ENCODE measurements at places on chromosomes 3 and 15.

- no peak for DNase-seq
Measured at GRCh38 chr3:53780806-53781205, 65.4 kb downstream of the CHDH start.

GRCh38 chr15:64548235-64548634 lies 87.9 kb downstream of the ZNF609 start:
- DNase-seq, result no peak

- no peak for DNase-seq
Measured at GRCh38 chr3:122688996-122689395, 8.4 kb downstream of the PARP14 start.

DNA sequence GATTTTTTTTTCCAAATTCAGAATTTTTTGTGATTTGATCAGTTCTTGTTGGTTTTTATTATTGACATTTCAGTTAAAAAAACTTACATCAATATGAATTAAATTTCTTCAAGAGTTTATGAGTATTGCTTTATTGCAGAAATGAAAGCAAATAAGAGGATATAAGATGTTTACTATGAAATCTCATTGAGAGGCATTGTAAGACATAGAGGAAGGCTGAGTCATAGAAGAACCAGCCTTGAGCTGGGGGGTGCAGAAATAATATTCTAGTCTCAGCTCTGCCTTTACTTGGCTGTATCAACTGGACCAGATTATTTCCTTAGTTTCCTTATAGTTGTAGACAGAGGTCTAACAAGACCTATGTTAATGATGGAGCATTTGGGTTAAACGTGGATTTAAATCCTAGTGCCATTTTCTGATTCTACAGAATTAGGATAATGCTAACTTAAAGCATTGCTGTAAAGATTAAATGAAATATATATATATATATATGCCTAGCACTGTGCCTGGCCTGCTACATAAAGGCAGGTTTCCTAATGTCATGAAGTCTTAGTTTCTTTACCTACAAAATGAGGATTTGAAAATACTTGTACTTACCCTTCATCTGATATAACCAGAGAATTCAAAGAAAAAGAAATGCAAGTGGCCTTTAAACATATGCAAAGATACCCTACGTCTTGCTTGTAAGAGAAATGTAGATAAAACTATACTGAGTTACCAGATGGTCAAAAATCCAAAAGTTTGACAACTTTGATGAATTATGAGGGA lies 7.3 kb downstream of the FAM98B start:
- no peak for DNase-seq

DNA sequence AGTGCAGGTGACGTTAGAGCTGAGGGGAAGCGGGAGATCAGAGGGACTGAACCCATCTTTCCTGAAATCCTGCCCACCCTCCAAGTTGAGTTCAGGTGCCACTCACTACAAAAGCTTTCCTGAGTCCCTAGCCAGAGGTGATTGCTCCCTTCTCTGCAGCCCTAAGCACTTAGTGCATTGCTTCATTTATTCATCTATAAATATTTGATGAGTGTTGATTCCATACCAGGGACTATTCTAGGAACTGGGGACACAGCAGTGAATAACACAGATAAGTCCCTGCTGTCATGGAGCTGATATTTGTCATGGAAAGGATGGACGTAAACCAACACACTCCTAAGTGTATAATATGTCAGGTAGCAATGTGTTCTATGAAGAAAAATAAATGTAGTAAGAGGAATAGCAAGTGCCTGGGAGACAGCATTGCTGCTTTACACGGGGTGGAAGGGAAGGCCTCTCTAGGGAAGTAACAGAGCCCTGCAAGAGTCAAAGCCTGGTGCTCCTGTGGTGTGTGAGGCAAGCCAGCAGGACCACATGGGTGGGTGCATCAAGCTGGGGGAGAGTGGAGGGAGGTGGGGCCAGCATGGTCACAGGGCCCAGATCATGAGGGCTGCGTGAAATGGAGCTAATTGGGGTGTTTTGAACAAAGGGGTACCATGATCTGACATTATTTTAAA lies 18.6 kb downstream of the ALPK3 start:
- no peak for DNase-seq

DNA sequence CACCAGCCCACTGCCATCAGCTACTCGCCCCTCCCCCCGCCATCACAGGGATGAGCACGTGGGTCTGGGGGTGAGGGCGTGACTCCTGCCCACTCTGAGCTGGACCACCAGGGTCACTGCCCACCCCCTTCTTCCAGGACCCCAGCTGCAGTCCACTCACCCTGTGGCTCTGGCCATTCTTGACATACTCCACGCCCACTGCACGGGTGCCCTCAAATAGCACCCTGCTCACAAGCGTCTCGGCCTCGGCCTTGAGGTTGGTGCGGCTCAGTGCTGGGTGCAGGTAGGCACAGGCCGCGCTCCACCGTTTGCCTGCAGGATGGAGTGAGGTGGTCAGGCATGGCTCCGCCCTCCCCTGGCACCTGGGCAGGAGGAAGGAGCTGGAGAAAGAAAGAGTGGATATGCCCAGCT lies 23.9 kb downstream of the CHDH start:
- no peak for DNase-seq

- DNase-seq, result no peak
Measured at GRCh38 chr15:63052961-63053698, 10.6 kb downstream of the TPM1 start.

GRCh38 chr15:77633913-77634265 lies 1.2 kb upstream of the LINGO1 start:
- no peak for DNase-seq

GRCh38 chr3:106813742-106814141 lies 563.5 kb upstream of the CCDC54 start:
- no peak for DNase-seq

DNA sequence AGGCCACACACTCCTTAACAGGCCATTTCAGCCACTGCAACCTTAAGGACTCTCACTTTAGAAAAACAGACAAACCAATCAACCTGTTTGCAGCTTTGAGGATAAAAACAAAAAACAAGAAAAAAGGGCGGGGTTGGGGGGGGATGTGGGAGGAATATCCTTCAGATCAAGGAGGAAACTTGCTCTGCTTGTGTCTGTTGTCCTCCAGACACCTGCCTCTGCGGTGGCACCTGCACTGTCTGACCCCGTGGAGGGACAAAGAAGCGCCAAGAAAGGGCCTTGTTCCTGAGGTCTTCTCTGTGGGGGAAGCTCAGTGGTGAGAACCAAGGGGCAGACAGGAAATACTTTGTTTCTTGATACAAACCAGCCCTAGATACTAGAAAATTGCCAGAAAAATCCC lies 70.5 kb downstream of the POLR2M start:
- no peak for DNase-seq

GRCh38 chr3:52880474-52880873 lies 16.9 kb downstream of the STIMATE start:
- no peak for DNase-seq

DNA sequence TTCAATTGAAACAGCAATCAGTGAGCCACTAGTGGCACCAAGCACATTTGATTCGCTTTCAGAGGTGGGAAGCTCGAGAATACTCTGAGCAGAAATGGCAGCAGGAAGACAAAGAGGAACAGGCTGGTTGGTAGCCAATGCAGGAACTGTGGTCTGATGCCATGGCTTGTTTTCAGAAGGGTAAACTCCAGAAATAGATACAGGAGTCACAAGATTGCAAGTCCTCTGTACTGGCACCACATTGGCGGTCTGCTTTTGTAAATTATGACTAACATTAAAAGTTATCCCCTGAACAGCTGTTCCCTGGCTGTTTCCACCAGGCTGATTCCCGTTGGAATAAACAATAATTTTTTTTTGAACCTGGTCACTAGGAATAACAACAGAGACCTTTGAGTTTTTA lies 35.5 kb downstream of the USF3 start:
- DNase-seq, result no peak

GRCh38 chr3:111324645-111325044 lies 217.4 kb upstream of the CD96 start:
- DNase-seq, result no peak

- no peak for DNase-seq
Measured at GRCh38 chr3:100090669-100091005, 23.7 kb downstream of the FILIP1L start.

DNA sequence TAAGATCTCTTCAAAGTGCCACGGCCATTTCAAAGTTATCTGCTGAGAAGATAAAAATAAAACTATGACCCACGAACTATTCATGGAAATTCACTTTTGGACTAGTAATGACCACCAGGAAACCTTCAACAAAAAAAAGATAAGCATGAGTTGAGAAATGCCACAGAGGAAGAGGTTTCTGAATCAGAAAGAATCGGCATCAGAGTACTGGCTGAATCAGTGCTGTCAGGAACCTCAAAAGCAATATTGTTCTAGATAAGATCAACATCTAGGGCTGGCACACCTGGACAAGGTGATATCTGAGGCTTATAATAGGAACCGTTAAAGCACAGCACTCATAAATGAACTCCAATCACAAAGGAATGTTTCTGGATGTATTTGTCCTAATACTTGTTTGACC lies 72.7 kb downstream of the PEAK1 start:
- no peak for DNase-seq

DNA sequence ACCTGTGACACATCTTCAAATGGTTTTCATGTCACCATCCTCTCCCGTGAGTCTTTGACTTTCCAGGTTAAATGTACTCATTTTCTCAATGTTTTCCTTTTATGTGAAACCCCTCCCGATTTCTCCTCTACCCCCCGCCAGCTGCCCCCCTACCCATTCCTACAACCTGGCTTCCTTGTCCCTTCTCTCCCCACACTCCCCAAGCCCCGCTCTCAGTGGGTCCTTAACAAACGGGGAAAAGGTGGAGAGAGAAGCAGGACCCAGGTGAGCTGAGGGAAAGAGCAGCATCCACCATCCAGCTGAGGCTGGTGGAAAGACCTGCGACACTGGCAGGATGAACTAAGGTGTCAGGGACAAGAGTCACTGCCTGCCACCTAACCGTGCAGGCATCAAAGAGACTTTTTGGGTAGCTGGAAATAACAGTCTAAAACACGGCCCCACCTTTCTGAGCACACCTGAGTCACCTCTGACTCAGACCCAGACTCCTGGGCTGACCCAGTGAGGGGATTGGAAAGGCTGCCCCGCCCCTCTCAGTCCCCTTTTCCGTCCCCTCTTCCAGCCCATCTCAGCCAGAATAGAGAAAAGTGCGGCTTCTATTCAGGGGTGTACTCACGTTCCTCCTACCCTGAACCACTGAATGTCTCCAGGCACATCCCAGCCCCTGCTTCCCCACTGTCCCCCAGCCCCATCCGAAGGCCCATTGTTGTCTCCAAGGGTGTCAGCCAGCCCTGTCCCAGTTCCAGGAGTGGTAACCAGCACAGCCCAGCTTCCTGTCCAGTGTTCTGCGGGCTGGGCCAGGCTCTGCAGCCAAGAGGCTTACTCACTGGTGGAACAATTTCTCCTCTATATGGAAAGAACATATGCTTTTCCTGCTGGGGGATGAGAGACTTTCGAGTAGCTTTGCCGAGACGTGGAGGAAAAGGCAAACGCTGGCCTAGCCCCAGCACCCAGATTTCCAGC lies 20.4 kb downstream of the ISG20 start:
- DNase-seq, result no peak

DNA sequence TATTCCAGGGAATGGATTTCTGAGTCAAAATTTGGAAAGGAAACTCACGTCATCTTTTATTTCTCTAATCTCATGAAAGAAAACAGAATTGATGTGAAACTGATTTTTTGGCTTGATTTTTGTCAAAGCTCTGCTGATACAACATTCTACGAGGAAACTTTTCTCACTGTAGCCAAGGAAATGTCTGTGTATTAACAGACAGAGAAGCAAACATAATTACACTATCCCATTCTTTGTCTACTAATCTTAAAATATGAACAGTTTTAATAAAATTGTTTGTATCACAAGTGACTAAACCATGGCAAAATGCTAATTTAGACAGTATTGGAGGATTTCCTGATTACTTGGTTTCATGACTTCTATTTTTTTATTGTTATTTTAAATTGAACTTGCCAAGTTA lies 1437.0 kb downstream of the OTOL1 start:
- DNase-seq, result no peak

- DNase-seq, result no peak
Measured at GRCh38 chr3:52715714-52716305, 9.9 kb downstream of the SPCS1 start.

GRCh38 chr3:45987368-45988291 lies 8.0 kb downstream of the FYCO1 start:
- no peak for DNase-seq

DNA sequence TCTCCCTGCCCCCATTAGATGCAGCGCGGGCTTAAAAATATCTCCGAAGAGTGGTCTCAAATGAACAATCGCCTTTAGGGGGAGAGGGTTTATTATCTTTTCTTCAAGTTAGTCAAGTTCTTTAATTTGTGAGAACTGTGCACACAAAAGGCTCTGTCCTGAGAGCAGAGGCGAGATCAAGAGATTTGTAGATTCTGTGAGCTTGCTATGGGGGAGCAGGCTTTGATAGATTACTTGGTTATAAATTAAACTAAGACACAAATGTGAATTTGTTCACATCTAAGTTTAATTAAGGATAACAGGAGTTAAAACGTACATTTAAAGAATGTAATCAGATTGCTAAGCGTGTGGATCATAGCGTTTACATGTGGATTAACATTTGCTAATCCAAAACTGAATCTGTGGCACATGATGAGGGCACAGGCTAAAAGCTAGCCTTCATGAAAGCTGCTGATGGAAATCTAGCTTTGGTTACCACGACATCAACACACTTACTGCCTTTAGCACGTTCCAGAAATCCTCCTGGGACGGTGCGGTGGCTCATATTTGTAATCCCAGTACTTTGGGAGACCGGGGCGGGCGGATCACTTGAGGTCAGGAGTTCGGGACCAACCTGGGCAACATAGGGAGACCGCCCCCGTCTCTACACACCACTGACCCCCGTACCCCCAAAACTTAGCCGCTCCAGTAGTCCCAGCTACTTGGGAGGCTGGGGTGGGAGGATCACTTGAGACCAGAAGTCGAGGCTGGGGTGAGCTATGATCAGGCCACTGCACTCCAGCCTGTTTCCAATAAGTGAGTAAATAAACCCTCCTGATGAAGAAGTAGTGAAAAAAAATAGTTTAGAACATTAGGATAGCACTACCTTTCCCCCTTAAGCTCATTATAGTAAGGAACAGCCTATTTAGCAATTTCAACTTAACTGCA lies 1.0 kb upstream of the PRTG start:
- no peak for DNase-seq
